ENCODE measurements at places on chromosomes 13 and 19. TPM values are rescaled to one million over a fixed set of nuclear protein-coding genes. Genes with fewer than 3 reads are reported as not detected.
A peak's percentile ranks its signal among the peaks of the same experiment; 100 is the strongest.

Gene STOML3
- 0.35 TPM for polyA plus RNA-seq

Gene HIF3A
- 150 TPM for polyA plus RNA-seq

GRCh38 chr13:27252467-27252866 is 1.1 kb downstream of the RPL21 start:
- DNase-seq: no peak

DNA sequence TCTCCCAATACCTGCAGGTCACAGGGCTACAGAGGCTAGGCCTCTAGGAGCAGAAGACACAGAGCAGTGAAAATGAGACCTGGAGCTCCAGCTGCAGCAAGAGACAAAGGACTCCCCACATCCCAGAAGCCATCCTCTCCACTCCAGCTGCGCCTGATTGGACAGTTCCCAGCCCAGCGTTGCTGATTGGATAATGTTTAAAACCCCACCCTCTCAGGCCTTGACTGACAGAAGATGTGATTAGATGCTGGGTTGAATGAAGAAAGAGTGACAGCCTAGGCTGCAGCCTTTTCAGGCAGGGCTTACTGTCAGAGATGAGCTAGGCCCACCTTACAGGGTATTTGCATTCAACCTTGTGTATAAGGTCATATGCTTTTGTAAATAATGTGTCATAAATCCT is 59.4 kb downstream of the ZNF708 start:
- DNase-seq: no peak

GRCh38 chr13:25286308-25286968 is 850 bp downstream of the MTMR6 start:
- peak; percentile 40 for DNase-seq

All from left lung (tissue), 14 donors.